ENCODE measurements at places on chromosomes 4 and X.

DNA sequence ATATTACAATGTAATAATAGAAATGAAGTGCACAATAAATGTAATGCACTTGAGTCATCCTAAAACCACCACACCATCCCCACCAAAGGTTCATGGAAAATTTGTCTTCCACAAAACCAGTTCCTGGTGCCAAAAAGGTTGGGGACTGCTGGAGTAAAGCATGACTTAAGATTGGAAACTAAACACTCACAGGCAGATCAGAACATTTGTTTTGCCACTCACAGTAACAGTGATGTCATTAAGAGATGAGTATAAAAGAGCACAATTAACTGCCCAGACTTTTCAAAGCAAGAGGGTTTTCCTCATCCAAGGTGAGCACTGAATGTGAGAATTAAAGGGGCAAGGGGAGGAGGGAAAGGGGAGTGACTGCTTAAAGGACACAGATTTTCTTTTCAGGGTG lies 35.6 kb downstream of the MAP7D3 start:
- DNase-seq, result no peak

GRCh38 chrX:150211988-150212387 lies 151.1 kb upstream of the MAMLD1 start:
- DNase-seq, result no peak

GRCh38 chrX:11655282-11656015 lies 10.3 kb downstream of the ARHGAP6 start:
- no peak for DNase-seq

DNA sequence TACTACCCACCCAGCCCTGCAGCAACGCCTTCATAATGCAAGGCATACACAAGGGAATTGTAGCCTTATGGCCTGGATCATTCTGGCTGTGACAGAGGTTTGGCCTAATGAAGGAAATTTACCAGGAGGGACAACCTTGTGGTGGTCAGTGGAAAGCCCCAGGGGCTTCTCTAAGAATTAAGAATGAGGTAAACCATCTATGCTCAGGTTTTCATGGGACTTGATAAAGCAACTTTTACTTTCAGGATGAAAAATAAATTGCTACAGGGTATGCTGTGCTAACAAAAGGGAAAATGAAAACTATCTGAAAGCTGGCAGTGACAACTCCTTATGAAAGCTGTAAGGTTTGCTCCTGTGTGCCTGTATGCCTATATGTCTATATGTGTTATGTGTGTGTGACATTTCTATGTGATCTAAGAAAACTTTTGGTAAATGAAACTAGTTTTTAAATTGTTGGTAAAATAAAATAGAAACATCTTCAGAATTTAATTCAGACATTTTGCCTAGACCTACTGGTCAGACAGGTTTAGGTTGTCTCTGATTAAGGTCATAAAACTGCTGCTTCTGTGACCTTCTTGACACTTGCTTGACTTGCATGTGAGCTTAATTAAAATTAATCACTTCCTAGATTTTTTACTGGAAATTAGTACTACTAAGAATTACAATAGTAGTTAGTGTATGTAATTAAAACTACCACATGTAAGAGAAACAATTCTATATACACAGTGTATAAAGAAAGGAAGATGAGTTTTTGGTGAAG lies 19.9 kb upstream of the TXK start:
- no peak for DNase-seq

DNA sequence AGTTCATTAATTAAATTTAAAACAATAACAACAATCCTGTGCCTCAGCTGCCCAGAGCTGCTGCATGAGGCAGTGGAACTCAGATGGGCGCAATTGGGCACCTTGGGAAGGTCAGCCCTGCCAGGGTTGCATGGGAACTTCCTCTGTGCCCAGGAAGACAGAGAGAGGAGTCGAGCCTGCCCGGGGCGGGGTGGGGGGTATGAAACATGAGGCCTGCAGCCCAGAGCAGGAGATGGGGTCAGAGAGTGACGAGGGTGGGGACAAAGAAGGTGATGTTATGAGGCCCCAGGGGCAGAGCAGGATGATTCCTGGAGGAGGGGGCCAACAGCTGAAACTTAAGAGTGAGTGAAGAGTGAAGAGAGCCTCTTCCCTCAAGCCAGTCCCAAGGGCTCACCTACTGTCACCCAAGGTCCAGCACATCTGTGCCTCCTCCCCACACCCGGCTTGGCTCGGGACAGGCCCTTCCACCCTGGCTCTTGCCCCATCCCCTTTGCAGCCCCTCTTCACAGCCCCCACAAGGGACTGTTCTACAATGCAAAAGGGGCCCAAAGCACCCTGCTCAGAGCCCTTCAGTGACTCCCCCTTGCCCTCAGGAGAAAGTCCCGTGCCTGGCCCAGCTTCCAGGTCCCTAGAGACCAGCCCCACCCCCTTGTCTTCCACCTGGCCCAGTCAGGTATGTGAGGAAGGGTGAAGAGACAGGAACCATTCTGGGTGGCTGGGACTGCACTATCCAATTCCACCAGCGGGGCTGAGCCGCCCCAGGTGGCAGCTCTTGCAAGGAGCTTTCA lies 31.4 kb downstream of the HMX1 start:
- DNase-seq, result no peak

- DNase-seq, result no peak
These were observed 195.7 kb downstream of the GPAT3 start for GRCh38 chr4:83731609-83732008.

DNA sequence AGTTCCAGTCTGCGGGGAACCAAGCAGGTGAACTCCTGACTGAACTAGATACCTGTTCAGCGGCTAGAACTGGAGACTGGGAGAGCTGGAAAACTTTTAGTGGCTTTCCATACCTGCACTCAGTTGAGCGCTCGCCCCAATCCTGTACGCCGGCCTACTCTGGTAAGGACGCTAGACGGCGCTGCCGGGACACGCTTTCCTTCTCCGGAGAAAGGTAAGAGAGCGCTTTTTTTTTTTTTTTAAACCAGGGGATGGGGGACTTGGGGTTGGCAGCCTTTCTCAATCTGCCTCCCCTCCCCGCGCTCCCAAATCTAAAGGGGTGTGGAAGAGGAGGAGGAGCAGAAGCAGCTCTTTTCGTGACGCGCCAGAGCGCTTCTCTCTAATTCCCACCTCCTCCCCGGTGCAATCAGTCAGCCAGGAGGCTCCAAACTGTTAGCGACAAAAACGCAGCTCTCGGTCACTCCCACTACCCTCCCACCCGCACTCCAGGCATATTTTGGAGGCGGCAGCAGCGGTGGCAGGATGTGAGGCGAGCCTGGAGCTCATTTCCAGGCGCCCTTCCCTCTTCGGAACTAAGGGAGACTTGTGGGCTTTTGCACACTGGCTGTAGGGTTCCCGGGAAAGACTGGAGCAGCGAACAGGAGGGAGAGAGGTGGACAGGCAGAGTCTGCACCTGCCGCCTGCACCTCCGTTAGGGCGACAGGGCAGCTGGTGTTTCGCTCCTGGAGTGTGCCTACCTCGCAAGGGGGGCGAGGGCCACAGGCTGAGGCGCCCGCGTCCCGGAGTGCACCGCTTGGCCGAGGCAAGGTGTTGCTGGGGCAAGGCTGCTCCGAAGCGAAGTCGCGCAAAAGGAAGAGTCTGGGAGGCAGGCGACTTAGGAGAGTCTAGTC lies at the start of gene IL1RAPL2:
Gene IL1RAPL2, plus strand, starts transcription at position 409 of the 890 bp plus-strand sequence.
- DNase-seq, result peak; percentile 23

DNA sequence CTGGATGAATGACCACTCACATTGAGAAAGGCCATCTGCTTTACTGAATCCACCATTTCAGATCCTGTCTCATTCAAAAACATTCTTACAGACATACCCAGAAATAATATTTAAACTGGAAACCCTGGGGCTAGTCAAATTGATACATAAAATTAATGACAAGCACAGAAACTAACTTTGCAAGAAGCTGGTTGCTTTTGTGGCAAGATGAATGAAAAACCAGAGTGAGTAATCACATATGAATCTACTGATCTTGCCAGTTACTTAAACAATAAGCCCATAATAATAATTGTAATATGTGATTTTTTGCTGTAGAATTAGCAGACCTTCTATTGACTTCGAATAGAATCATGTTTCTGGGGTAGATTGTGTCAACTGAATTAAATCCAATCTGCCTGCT lies 235.1 kb downstream of the PPARGC1A start:
- no peak for DNase-seq

GRCh38 chr4:8177552-8177951 lies 18.9 kb upstream of the ABLIM2 start:
- no peak for DNase-seq

DNA sequence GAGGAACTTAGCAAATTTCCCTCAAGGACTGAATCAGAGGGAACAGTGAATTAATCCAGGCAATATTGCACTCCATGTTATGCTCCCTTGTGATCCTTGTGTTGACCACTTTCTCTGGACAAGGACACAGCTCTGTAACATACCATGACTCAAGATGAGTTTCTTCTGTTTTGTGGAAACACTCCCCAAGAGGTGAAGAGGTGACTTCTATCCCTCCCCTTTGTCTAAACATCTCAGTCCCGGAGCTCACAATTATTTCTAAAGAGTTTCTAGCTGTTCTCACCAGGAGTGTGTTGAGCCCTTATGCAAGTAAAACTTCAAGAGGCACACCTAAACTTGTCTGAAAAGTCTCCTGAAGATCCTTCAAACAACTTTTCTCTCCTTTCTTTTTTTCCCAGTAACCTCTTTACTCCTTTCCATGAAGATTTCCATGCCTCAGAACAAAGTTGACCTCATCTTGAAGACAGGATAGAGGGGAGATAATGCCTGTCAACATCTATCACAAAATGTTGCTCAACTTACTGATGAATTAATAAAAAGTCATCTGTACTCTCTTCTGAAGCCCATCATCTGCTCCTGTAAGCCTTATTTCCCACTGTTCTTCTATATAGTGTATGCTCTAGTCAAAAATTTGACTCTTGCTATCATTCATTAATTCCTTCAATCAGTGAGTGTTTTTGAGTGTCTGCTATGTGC lies 429.1 kb downstream of the SPRY1 start:
- no peak for DNase-seq

GRCh38 chr4:154686838-154687237 lies 57.0 kb upstream of the LRAT start:
- no peak for DNase-seq
